Omental fat pad (tissue), 4 donors: ENCODE measurements at places on chromosomes 16 and 17. TPM values are rescaled to one million over a fixed set of nuclear protein-coding genes. Genes with fewer than 3 reads are reported as not detected.

The BCO1 gene
- not detected for total RNA-seq

The KRT222 gene
- total RNA-seq, result 11.5 TPM

- DNase-seq, result no peak
Measured at GRCh38 chr16:15450624-15451023, 16.2 kb downstream of the BMERB1 start.

DNA sequence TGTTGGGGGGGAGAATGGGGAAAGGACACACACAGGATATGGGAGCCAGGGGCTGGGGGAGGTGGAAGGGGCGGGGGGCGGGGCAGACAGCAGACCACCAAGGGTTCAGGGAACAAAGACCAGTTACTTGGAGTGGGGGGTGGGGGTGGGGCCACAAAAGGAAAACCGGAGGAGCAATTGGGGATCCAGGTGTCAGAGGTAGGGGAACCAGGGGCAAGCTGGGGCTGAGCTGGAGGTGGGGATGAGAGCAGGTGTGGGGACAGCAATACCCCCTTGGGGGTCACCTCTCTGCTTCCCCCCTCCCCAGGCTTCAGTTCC is 1.4 kb upstream of the ORAI3 start:
- no peak for DNase-seq

- DNase-seq, result no peak
Measured at GRCh38 chr16:8665529-8665928, 8.9 kb upstream of the ABAT start.
